ENCODE measurements at places on chromosomes 16 and 17. TPM values are rescaled to one million over a fixed set of nuclear protein-coding genes. Genes with fewer than 3 reads are reported as not detected.
A peak's percentile ranks its signal among the peaks of the same experiment; 100 is the strongest.

The PTGES3L gene
- 0.11 TPM for total RNA-seq

The PRAC2 gene
- total RNA-seq = not detected

The TMC5 gene
- total RNA-seq = 4.0 TPM

The LRRC36 gene
- not detected for total RNA-seq

The TBX21 gene
- 0.73 TPM for total RNA-seq

DNA sequence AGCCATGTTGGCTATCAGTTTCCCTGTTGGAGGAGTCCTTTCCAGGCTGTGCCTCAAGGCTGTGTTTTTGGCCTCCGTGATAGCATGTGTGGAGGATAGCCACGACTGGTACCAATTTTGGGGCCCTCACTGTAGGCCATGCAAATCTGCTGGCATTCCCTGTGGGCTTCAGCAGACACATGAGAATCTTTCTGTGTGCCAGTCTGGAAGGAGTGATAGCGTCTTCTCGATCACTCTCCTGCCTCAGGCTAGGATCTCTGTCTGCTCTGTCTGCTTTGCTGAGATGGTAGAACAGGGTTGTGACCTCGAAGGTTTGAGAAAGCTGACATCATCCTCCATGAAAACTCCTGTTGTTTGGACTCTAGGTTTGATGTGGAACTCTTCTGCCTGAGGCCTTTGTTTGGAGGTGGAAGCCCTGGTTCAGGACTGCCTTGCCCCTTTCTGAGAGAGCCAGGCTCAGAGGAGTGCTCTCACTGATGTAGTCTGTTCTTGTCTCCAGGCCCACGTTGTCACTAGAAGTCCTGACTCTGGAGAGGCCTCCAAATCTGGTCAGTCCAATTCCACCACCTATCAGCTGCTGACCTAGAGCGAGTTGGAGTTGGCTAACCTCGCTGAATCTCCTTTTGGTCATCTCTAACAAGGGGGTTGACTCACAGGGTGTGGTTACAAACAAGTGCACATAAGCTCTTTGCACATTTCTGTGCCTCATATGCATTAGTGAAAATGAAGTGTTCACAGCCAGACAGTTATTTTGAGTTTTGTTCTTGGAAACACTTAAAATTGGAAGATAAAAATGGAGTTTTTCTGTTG, 12.1 kb upstream of the EDC4 start:
- no peaks in the 10 kb centered on the region for H3K36me3 ChIP-seq
- no peak overlapping the region for H3K27ac ChIP-seq
- no peak overlapping the region for H3K4me3 ChIP-seq
- no peaks in the 10 kb centered on the region for H3K27me3 ChIP-seq
- H3K4me1 ChIP-seq = peaks cover 59% of the 10 kb centered on the region

GRCh38 chr17:63001689-63002394, 35.8 kb downstream of the TANC2 start:
- H3K36me3 ChIP-seq = no peaks in the 10 kb centered on the region
- DNase-seq = no peak

GRCh38 chr17:40490289-40490853, 11.1 kb downstream of the TNS4 start:
- H3K4me1 ChIP-seq = peaks cover 23% of the 10 kb centered on the region
- peaks cover 3% of the 10 kb centered on the region for H3K36me3 ChIP-seq
- DNase-seq = peak; percentile 90

DNA sequence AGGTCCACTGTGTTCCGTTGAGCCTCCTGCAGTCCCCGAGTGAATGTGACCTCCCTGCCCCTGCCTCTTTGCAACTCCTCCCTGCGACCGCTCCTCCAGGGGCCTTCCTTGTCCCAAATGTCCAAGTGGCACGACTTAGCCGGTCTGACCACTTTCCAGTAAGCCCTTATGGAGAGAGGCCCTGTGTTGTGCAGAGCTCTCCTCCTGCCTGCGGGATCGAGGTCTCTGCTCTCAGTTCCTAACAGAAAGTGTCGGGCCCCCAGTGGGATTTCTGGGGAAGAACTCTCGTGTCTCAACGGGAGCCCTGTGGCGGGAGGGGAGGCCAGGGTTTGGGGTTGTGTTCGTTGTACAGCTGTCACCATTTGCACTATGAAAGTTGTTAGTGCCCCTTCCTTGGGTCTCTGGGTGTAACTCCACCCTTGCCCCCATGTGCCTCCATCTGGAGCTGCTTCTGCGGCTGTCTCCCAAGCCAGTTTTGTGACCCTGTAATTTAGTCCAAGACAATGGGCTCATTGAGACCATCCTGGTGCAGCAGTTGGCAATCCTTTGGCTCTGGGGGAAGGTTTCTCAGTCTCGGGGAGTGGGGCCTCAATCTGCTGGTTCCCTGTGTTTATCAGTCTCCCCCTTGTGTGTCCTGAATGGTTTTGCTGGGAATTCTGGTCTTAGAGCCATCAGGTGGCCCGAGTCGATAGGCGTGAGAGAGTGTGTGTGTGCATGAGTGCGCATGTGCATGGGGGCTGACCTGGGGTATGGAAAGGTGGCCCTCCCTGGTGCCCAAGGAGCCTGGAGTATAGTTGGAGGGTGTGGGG, 234.5 kb downstream of the SEC14L1 start:
- H3K27me3 ChIP-seq = no peaks in the 10 kb centered on the region
- H3K4me3 ChIP-seq = no peak overlapping the region
- peaks cover 83% of the 10 kb centered on the region for H3K4me1 ChIP-seq
- peak; percentile 69 for DNase-seq
- no peaks in the 10 kb centered on the region for H3K36me3 ChIP-seq

GRCh38 chr17:43342589-43342890, 56.3 kb upstream of the ARL4D start:
- H3K36me3 ChIP-seq = no peaks in the 10 kb centered on the region
- no peak overlapping the region for H3K27ac ChIP-seq
- H3K4me1 ChIP-seq = peaks cover 4% of the 10 kb centered on the region
- no peaks in the 10 kb centered on the region for H3K27me3 ChIP-seq
- no peak for DNase-seq

- no peaks in the 10 kb centered on the region for H3K36me3 ChIP-seq
- peak; percentile 28 for DNase-seq
- H3K27ac ChIP-seq = no peak overlapping the region
- H3K27me3 ChIP-seq = no peaks in the 10 kb centered on the region
These were observed 225.1 kb upstream of the CA10 start for GRCh38 chr17:52383493-52384100.

DNA sequence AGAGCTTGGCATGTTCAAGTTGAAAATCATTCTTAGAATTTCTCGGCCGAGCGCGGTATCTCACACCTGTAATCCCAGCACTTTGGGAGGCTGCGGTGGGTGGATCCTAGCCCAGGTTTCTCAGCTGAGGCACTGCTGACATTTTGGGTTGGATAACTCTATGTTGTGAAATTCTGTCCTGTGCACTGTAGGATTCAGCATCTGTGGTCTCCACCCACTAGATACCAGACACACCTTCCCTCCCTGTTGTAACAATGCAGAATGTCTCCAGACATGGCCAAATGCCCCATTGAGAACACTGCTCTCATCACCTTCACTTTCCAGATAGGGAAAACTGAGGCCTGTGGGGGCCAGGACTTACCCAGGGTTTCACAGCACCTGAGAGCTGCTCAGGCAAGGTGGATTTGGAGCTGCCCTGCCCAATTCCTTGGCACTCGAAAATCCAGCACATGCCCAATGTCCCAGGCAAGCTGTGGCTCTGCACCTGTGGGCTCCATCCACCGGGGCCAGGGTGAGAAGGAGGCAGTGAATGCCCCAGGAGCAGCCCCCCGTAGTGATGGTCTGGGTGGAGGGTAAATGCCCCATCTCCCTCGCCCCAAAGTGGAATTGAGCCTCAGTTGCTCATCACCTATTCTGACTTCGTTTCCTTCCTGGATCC, 20.2 kb upstream of the TVP23A start:
- H3K4me1 ChIP-seq = no peaks in the 10 kb centered on the region
- H3K27me3 ChIP-seq = no peaks in the 10 kb centered on the region
- H3K27ac ChIP-seq = no peak overlapping the region
- no peaks in the 10 kb centered on the region for H3K36me3 ChIP-seq
- no peak for DNase-seq
- H3K4me3 ChIP-seq = no peak overlapping the region

DNA sequence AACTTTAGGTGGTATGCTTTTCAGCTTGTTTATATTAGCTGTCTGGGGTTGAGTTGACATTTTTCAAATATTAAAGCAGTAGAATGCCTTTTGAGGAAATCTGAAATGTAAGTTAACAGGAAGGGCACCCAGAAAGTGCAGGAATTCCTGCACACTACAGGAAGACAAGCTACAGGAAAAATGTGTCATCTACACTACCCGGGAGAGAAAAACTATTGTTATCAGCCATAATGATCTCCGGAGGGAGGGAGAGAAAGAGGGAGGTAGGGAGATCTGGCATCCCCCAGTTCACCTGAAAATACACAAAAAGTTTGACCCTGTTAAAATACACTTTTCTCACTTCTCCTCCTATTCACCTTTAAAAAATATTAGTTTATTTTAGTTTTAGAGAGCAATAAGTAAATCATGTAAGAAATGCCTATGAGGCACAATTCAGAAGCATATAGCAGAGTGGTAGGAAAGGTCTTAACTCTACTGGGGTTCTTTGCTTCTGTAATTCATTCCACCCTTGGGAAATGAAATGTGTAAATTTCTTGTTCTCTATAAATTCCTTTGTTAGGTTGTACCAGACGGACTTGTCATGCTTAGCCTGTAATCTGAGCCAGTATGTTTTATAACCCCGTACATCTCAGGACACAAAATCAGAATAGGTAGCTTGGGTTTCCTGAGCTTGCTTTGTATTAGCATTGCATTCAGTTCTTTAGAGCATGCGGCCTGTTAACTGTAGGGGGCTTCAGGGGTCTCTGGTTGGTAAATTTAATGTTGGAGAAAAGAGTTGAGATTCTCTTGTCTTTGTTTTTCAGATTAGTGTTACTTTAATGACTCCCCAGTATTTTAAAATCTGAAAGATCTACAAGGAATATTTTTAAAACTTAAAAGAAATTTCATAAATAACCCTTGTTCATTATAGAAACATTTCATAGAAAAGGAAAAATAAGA, 3.3 kb downstream of the MAP2K6 start:
- no peak overlapping the region for H3K4me3 ChIP-seq
- DNase-seq = no peak
- H3K27me3 ChIP-seq = no peaks in the 10 kb centered on the region
- peaks cover 21% of the 10 kb centered on the region for H3K4me1 ChIP-seq

Measured in thyroid gland (tissue), 4 donors.